Urinary bladder (tissue), 4 donors: ENCODE measurements at places on chromosomes 1 and 21. TPM values are rescaled to one million over a fixed set of nuclear protein-coding genes. Genes with fewer than 3 reads are reported as not detected.

GRCh38 chr1:192896376-192896775 is 87.5 kb downstream of the RGS2 start:
- DNase-seq, result no peak

- no peak for DNase-seq
These were observed 70.6 kb downstream of the LAMC1 start for GRCh38 chr1:183093786-183094298.

GRCh38 chr21:33643658-33644311 is 1.5 kb downstream of the ITSN1 start:
- no peak for DNase-seq

DNA sequence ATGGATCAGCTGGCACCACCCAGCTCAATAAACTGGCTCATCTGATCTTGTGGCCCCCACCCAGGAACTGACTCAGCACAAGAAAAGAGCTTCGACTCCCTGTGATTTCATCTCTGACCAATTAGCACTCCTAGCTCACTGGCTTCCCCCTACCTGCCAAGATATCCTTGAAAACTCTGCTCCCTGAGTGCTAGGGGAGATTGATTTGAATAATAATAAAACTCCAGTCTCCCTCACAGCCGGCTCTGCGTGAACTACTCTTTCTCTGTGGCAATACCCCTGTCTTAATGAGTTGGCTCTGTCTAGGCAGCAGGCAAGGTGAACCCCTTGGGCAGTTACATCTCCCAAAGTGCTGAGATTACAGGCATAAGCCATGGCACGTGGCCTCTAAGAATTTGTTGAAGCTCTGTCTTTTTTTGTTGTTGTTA is 11.8 kb upstream of the RHBDL2 start:
- DNase-seq, result no peak

DNA sequence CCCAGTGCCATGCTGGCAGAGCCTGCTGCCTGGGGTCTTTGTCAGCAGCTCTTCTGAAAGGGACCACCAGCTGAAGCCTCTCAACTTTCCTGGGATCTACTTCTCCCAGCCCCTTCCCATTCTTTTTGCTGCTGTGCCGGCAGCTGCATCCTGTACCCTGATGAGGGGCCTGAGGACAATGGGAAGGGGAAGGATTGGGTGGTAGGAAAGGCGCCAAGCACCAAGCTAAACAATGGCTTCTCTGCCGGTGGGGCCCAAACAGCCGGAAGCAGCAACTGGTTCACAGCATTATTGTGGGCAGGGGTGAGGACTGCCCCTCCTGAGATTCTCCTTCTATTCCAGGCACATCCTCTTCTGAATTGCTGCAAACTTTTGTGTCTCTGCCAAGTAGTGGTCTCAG is 5.0 kb upstream of the EFCAB14 start:
- DNase-seq, result no peak

DNA sequence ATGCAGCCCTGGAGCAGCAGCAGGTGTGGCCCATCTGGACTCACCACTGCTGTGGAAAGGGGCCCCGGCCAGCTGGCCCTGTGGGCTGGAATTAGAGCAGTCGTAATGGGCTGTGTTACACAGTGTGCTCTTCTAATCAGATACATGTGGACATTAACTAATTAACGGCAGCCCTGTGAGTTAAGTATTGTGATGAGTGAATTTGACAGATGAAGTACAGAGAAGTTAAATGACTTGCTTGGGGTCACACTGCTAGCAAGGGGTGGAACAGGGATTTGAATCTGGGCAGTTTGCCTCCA is 58.6 kb downstream of the MDM4 start:
- DNase-seq, result no peak

GRCh38 chr1:239772446-239772845 is 319.2 kb upstream of the FMN2 start:
- DNase-seq, result no peak

GRCh38 chr1:63012339-63012738 is 228.4 kb downstream of the ATG4C start:
- no peak for DNase-seq

GRCh38 chr1:202888221-202888530 is 773 bp downstream of the RABIF start:
- DNase-seq, result no peak

- no peak for DNase-seq
These were observed 14.8 kb downstream of the MFAP2 start for GRCh38 chr1:16965486-16966067.

Gene VHLL
- not detected for total RNA-seq

Gene MIXL1
- not detected for total RNA-seq
